ENCODE measurements at places on chromosomes 13 and 19.

DNA sequence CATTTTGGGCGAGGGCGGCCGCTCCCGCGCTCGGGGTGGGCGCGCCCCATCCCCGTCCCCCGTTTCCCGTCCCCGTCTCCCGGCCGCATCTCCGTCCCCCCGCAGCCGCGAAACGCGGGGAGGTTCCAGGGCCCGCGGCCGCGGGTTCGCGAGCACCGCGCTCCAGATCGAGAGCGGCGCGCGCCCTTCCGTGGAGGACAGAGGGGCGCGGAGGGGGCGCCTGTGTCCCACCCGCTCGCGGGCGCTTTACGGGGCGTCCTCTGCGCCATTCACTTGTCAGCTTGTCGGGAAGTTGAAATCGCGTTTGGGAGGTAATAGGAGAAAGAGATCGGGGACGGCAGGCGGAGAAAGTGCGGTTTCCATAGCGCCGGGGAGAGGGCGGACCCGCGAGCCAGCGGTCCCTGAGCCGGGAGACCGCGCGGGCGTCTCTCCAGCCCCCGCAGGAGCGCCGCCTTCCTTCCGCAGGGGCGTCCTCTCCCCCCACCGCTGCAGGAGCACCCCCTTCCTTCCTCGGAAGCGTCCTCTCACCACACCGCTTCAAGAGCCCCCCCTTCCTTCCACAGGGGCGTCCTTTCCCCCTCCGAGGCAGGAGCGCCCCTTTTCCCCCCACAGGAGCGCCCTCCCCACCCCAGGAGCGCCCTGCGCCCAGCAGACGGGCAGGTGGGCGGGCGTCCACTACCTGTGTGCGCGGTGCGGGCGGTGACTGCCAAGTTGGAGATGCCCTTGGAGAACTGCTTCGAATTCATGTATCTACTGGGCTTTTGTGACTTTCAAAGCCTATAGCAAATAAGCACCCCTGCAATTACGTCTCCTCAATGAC, 962 bp upstream of the IRS2 start:
- peak; percentile 29 for DNase-seq

DNA sequence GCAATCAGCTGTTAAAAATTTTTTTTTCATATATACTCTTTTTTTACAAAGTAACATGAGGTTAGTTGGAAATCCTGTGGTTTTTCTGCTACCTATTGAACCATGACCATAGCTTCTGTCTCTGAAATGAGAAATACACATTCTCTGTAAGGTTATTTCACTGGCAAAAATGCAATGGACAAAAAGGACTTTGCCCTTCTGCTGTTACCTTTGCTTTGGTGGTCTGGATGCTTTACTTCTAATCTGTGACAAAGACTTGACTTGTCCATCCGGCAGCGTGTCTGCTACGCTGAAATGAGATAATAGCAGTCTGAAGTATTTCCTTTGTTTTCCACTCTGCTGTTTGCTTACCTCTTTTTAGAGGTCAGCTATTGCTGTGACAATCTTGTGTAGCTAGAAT, 412.8 kb downstream of the SLITRK6 start:
- no peak for DNase-seq

- no peak for DNase-seq
Measured at GRCh38 chr19:47094557-47095475, 18.8 kb downstream of the ZC3H4 start.

DNA sequence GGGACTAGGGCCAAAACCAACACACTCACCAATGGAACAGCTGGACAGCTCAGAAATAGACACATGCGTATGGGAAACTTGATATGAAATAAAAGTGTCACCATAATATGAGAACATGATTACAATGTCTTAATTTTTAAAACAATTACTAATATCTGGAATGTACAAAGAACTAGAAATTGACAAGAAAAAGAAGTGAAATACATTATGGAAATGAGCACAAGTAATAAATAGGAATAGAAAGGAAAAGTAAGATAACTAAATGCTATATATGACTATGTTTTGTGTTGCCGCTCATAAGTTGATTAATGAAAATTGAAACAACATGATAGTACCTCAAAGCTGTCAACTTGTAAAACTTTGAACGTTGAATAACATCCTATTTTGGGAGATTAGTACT, 801.1 kb downstream of the SLITRK5 start:
- no peak for DNase-seq

- DNase-seq, result no peak
Measured at GRCh38 chr19:47432091-47432490, 12.8 kb upstream of the MEIS3 start.

DNA sequence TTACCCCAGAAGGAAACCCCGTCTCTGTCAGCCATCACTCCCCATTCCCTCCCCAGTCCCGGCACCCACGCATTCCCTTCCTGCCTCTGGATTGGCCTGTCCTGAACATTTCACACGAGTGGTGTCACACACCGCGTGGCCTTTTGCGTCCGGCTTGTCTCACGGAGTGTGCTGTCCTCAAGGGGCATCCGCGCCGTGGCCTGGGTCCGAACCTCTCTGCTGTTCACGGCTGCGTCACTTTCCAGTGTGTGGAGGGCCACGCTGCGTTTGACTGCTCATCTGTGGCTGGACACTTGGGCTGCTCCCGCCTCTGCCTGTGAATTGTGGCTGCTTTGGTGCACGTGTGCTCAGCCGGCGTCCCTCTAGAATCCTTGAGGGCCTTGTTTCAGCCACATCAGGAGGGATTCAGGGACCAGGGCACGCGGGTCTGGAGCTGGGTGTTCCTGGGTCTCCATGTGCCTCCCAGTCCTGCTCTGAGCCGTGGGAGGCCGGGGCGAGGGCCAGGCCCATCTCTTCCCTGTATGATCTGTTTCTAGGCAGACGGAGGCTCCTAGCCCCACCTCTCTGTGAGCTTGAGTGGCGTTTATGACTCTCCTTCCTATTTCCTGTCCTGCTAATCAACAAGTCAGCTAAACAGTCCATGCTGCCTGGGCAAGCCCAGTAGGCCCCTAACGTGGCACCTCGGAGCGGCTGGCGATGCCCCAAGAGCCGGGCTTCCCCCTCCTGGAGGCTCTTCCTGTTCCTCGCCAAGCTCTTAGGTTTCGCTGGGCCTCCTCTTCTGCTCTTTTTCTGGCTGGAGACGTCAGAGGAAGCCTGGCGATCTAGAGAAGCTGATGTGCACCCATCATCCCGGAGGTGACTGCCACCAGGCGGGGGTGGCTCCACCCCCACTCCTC, 8.1 kb downstream of the STK11 start:
- peak; percentile 72 for DNase-seq

GRCh38 chr19:947707-948539, 22.1 kb downstream of the ARID3A start:
- DNase-seq, result peak; percentile 55

DNA sequence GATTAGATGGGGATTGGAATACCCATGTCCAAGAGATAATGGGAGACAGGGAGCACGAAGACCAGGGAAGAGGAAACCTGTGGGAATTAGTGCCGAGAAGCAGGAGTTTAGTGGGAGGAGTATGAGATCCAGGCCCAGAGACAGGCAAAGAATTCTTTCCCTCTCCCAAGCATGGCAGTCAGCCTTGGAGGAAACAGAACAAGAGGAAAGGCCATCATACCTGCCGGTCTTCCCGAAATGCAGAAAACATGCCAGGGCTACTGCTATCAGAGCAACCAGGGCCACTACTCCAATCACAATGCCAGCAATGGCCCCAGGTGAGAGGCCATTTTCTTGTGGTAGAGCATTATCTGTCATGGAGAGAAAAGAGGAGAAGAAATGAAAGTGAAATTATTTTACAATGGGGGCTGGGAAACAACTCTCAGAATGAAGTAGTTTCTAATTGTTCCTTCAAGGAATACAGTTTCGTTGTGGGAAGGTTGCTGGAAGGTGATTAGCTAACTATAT, 16.1 kb downstream of the CEACAM1 start:
- DNase-seq, result no peak

DNA sequence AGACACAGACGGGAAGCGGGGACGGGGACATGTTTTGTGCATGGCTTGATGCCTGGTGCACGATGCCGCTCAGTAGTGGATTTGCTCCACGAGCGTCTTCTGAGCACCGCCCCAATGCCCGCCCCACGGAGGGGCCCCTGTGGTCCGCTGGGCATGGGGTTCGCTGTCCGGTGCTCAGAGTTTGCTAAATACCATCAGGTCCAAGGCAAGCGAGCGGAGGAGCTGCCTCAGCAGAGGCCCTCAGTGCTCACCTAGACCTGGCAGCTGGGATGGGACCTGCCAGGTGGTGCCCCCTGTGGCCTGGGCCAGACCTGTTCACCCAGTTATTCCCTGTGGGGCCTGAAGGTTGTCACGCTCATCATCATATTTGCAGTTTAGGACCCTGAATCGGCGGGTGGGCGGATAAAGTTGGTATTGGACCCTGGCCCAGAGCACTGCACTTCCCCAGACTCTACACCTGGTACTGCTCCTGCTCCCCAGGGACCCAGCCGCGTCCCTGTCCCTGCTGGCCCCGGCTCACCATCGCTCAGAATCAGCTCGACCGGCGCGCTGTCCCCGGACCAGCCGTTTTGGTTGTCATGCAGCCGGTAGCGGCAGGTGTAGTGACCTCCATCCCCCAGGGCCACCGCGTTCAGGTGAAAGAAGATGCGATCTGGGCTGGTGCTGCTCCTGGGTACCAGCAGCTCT, 2.3 kb downstream of the A1BG start:
- DNase-seq, result no peak

Measured in pons (tissue), 1 donor.